Activated T-helper 1 cell treated with anti-CD3 and anti-CD28 coated beads, Interleukin-2, amount 50 U/mL, for 16 hours (primary cell): ENCODE measurements at places on chromosomes 13 and 19.

GRCh38 chr13:69101841-69102240, 1005.8 kb upstream of the ATXN8OS start:
- no peak for DNase-seq

GRCh38 chr19:45001087-45001739, at the start of gene RELB:
Gene RELB, plus strand, starts transcription at chr19:45001464. Its CDS starts 116 bp downstream, at chr19:45001580.
- peak; percentile 88 for DNase-seq

DNA sequence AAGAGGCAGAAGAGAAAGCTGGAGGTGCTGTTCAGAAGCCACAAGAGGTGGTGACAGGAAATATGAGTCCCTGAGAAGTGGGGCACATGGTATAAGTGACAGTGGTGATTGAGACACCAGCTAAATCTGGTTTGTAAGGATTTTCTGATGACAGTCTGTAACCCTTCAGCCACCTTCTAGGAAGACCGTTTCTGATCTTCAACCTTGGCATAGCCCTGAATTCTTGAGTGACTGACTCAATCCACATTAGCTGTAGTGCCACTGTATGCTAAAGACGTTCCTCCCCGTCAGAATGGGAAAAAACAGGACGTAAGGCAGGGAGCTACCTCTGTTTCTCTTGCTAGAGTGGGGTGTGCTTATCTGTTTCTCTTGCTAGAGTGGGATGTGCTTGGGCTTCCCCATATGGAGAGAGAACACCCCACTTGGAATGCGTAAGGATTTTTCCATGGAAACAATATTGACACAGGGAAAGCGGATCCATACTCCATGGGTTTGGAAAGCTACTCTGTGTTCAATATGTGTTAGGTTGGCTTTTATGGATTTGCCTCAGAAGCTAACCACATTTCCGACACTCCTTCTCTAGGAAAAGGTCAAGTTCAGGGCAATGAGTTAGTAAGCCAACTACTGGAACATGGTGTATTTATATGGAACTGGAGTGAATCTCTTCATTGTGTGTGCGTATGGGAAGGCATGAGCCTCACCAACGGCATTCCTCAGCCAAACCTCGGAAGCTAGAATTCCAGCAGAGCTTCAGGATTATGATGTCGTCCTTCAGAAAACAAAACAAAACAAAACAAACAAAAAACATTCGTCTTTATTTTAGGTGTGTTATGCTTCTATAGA, 948.8 kb upstream of the SLC10A2 start:
- no peak for DNase-seq

DNA sequence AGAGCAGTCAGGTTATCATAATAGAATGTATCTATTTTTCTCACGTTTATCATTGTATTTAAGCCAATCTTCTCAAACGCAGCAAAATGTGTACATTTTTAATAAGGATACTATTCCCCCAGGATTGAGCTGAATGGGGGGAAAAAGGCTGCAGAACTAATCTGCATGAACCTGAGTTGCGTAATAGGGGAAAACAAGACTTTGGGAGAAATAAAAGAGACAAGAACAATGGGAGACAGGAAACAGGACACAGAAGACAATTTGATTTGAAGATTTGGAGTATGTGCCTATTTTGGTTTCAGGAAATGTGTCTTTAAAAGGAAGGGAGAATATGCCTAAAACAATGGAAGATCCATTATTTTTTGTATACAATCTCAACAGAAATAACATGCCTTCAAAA, 844.5 kb downstream of the DIAPH3 start:
- DNase-seq = no peak

DNA sequence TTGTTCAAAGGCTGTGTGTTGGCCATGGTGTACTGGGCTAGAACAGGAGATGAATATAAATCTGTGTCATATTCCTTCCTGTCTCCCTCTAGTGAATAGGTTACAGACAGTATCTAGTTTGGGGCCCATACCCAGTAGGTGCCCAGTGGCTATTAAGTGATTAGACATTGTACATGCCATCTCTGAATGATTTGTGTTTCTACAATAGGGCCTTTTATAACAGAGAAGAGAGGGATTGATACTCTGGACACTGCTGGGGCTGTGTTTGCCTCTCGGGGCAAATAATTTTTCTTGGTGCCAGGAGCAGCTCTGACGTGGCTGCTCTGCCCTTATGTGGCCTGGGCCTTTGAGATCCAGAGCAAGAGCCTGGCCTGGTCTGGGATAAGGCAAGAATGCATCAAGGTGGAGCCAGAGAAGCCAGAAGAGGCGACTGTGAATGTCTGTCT, 403.1 kb downstream of the SPRY2 start:
- DNase-seq = no peak
